Epithelial cell of proximal tubule (primary cell): ENCODE measurements at places on chromosomes 2 and 18. TPM values are rescaled to one million over a fixed set of nuclear protein-coding genes. Genes with fewer than 3 reads are reported as not detected.

Gene SH3BP4
- total RNA-seq, result 64.0 and 67.6 TPM in 2 replicates

DNA sequence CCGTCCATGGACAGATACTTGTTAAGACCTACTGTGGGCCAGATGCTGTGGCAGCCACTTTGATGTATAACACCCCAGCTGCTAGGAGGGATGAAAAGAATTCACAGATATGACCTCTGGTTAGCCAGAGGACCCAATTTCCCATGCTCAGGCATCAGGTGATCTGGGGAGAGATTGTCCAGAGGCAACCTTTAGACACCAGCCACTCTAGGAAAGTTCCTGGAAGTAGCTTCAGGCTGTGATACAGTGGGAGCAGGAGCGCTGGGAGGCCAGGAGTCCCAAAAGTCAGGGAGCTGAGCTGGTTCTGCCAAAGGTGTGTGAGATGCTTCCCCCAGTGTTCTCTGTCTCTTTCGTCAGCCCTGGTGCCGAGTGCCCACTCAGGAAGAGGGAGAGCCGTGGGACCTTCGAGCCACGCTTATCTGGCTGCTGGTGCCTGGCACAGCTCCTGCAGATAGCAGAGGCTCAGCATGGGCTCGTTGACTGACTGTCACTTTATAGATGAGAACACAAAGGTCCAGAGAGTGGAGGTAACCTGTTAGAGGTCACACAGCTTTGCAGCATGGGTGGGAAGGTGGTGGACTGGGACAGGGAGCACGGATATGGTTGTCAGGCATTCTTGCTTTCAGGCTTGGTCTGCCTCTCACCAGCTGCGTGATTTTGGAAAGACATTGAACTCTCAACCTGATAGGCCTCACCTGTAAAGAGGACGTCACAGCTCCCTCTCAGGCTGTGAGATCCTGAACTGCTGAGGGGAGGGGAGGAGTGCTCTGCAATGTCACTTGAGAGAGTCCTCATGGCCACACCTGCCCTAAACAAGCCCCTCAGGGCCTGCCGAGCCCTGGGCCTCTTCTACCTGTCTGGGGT is 7.8 kb upstream of the RALB start:
- DNase-seq, result no peak

- no peak for DNase-seq
Observed at GRCh38 chr2:215454519-215455246, 18.8 kb upstream of the FN1 start.

DNA sequence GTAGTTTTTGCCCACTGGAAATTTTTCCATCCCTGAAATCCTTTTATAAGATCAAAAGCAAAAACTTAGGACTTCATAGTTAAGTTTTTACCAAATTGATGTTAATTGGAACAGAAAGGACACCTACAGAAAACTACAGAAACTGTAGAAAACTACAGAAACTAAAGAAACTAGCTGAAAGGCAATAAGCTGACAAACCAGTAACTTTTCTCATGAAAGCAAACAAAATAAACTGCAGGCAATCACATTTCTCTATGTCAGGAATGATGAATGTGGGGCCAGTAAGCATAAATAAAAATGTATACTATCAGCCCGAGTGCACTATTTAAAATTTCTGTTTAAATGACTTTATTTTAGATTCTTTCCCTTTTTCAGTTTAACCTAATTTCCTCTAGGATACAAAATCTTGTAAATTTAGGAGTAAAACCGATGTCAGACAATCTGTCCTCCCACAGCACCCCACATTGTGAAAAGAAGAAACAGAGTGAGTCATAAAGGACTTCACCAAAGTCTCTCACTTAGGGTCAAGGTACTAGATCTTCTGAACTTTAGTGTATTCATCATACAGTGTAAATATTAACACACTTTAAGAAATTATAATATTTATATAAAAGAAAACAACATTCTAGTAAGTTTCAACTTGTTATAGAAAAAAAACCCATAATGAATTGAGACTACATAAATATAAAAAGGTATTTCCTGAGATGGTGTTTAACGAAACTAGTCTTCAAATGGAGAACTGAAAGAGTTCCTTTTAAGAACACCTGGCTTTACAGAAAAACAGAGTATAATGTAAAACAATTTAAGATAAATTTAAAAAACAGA is 46.6 kb downstream of the USP40 start:
- DNase-seq, result no peak

Gene TTC31
- 13.5 and 20.9 TPM in 2 replicates for total RNA-seq

Gene TMEM198
- total RNA-seq, result 1.6 and 1.7 TPM in 2 replicates
